Left cardiac atrium (tissue), 4 donors: ENCODE measurements at places on chromosomes 6 and 20. TPM values are rescaled to one million over a fixed set of nuclear protein-coding genes. Genes with fewer than 3 reads are reported as not detected.

DNA sequence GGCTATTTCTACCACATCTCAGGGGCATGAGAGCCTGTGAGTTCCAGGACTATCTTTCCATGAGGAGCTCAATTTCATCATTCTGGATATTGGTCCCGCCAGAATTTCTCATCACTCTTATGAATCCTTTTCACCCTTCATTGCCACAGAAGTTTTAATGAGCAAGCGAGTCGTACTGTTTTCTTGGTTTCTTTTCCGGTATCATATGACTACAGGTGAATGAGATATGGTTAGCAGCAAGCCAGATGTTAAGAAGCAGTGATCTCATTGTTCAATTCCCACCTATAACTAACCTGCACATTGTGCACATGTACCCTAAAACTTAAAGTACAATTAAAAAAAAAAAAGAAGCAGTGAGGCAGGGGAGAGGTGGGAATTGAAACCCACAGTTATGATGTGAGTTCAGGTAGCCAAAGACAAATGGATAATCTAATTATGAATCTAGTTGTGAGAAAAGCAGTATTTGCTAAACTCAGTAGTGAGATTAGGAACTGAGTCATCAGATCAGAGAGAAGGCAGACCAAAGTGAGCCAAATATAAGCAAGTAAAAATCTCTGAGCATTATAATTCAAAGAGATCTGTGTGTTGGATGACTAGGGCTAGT lies 78.0 kb upstream of the ELOVL5 start:
- DNase-seq = no peak

- DNase-seq = peak; percentile 83
These were observed 37.4 kb downstream of the COX4I2 start for GRCh38 chr20:31674895-31675827.

- DNase-seq = peak; percentile 56
These were observed 21.0 kb upstream of the IFNGR1 start for GRCh38 chr6:137240168-137240567.

GRCh38 chr6:24827970-24828369 lies 29.3 kb upstream of the ARMH2 start:
- no peak for DNase-seq

- DNase-seq = peak; percentile 40
These were observed 39.6 kb upstream of the NOX3 start for GRCh38 chr6:155495011-155495768.

DNA sequence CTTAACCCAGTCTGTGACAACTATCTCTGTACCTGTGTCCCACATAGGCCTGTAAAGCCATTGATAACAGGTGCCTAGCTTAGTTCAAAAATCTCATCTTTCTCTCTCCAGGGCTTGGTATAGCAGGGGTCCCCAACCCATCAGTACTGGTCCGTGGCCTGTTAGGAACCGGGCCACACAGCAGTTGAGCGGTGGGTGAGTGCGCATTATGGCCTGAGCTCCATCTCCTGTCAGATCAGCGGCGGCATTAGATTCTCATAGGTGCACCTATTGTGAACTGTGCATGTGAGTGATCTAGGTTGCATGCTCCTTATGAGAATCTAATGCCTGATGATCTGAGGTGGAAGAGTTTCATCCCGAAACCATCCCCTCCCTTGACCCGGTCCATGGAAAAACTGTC lies 3.4 kb downstream of the LYRM4 start:
- DNase-seq = no peak

- no peak for DNase-seq
These were observed 33.5 kb downstream of the FAM8A1 start for GRCh38 chr6:17633465-17634188.

GRCh38 chr6:9985481-9985880 lies 429.4 kb downstream of the TFAP2A start:
- no peak for DNase-seq

DNA sequence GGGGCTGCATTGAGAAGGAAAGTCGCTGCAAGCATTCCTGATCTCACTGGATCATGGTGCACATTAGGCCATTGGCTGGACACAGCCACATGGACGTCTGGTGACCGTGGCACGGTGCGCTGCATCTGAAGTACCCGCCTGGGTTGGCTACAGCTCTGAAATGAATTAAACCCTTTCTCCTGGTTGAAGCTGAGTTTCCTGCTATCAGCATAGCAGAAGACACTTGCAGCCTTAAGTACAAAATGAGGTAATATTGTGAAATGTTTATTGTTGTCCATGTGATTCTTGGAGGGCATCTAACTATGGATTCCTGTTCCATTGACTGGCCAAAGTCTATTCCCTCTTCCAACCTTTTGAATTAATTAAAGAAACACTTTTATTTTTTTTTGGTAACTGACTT lies 89.8 kb upstream of the ADTRP start:
- no peak for DNase-seq

GRCh38 chr20:23652371-23652770 lies 14.6 kb upstream of the CST3 start:
- no peak for DNase-seq

- no peak for DNase-seq
These were observed 183.8 kb upstream of the TCF21 start for GRCh38 chr6:133705066-133705465.

- no peak for DNase-seq
These were observed 96.8 kb downstream of the HIVEP2 start for GRCh38 chr6:142848156-142848555.

- DNase-seq = peak; percentile 97
These were observed at the start of gene RNASET2 for GRCh38 chr6:166956444-166957086. Gene RNASET2, minus strand, starts transcription at chr6:166956550. Its CDS starts 368 bp downstream, at chr6:166956182.

GRCh38 chr20:56465997-56466396 lies 2.4 kb upstream of the RTF2 start:
- DNase-seq = no peak

Gene FAXC
- total RNA-seq = 0.42 TPM

Gene BMP7
- total RNA-seq = 29.3 TPM

Gene PRL
- total RNA-seq = not detected

Gene PLA2G7
- total RNA-seq = 0.32 TPM

Gene KHDC1L
- not detected for total RNA-seq

Gene CGA
- total RNA-seq = 1.2 TPM
